ENCODE measurements at places on chromosomes 1 and 21. TPM values are rescaled to one million over a fixed set of nuclear protein-coding genes. Genes with fewer than 3 reads are reported as not detected.
A peak's percentile ranks its signal among the peaks of the same experiment; 100 is the strongest.

- DNase-seq, result peak; percentile 53
These were observed 242.6 kb upstream of the CXADR start for GRCh38 chr21:17270229-17270628.

- DNase-seq, result no peak
These were observed 37.3 kb upstream of the PIGV start for GRCh38 chr1:26750428-26750827.

DNA sequence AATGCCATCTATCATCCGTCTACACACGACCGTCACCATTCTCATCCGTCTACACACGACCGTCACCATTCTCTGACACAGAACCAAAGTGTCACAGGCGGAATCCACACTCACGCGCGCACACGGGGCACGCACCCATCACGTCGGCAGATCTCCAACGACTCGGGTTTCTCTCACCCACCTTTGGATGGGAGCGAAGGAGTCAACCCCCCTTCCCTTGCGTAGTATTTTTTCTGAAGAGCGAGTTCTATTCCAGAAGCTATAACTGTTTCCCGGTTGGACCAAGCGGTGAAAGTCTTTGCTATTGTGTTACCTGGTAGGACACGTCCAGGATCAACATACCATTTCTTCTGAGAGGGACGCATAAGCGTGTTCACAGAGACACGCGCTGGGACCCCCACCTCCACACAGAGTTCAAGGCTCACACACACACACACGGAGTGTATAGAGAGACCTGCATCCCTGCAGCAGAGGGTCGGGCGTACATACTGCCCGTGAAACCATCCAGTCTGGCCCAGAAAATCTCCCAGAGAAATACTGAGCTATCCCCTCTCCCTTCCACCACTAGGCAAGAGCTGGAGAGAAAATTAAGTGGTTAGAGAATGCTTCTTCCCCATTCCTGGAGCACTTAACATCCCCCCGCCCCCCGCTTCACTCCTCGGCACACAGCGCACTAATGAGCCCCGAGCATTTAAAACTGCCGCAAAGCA lies 741 bp downstream of the DUSP10 start:
- DNase-seq, result peak; percentile 47

- peak; percentile 70 for DNase-seq
These were observed 26.3 kb upstream of the EPB41 start for GRCh38 chr1:28887835-28888682.

GRCh38 chr1:212608959-212609700 lies 569 bp downstream of the ATF3 start:
- DNase-seq, result peak; percentile 69

- no peak for DNase-seq
These were observed 1.5 kb downstream of the GPX7 start for GRCh38 chr1:52603630-52604029.

DNA sequence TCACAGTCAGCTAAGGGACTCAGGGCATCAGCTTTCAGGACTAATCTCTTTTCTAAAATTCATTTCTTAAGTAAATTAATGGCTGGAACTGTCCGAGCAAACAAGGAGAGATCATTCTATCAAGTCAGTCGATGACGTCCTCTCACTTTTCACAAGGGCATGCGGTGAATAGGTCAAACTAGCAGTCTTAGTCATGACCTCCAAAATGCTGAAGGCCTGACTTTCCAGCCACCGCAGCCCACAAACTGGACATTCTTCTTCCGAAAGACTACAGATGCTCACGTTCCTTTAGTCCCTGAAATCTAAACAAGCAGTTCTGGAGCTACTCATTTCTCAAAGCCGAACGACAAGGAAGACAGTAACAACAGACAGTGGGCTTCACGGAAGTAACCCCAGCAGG lies 127.9 kb downstream of the TIAM1 start:
- DNase-seq, result no peak

- no peak for DNase-seq
These were observed 24.7 kb downstream of the SLC35A3 start for GRCh38 chr1:99994496-99994895.

DNA sequence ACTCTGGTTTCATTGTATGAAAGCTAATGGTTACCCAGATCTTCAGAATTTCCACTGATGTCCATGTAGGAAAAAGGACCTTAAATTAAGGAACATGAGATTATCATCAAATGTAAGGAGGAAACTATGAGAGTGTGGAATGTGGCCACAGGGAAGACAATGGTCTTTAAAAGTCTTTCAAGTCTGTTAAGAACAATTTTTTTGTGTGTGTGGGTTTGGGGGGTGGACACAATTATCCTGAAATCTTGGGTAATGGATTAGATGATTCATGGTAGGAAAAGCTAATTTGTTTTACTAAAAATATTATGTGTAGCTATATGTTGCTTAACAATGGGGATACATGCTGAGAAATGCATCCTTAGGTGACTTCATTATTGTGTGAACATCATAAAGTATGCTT lies 72.9 kb downstream of the PLA2G4A start:
- no peak for DNase-seq

DNA sequence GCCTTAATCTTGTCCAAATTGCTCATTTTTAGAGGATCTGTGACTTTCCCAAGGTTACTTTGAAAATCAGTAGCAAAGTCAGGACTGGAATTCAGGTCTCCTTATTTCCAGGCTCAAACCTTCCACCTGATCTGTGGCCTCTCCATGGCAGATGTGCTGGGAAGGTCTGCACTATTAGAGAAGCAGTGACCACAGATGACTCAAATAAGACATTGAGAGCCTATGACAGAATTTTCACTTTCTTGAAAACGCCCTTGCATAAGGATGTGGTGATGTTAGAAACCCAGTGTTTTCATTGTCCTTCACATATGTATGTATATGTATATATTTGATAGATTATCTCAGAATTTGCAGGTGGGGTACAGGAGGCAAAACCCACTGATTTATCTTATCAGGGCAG lies 45.3 kb downstream of the TTC39A start:
- no peak for DNase-seq

DNA sequence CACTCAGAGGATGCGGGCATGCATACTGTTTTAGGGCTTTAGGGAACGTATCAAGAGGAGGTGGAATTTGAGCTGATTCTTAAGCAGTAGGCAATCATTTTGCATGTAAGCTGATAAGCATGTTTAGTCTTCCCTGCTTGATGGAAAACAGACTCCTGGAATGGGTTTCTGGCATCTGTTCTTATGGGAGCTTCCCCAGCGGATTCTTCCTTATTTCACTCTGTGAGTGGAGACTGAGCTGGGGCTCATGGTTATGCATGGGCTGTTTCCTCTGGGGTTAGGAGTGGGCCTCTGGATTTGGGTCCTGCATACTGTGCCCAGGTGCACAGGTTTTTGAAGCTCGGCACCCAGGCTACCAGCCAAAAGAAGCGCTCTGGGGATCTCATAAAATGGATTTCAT lies 93.4 kb downstream of the DIRAS3 start:
- no peak for DNase-seq

DNA sequence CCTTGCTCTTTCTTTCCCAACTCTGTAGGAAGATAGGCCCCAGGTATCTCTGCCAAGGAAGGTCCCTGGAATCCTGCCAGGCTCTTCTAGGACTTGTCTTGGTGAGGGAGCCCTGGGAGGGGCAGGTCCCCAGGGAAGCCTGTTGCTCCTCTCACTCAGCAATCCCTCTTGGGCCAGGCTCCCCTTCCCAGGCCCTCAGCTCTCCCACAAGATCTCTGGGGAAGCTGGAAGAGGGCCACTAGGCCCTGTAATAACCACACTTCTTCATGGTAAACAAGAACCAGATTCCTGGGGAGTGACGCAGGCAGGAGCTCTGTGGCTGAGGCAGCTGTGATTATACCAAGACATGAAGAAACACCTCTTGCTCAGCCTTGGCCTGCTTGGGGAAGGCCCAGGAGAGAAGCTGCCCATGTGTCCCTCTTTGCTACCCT lies 9.9 kb upstream of the MAPKAPK2 start:
- DNase-seq, result no peak

GRCh38 chr1:156289857-156290256 lies 5.6 kb downstream of the GLMP start:
- DNase-seq, result no peak

DNA sequence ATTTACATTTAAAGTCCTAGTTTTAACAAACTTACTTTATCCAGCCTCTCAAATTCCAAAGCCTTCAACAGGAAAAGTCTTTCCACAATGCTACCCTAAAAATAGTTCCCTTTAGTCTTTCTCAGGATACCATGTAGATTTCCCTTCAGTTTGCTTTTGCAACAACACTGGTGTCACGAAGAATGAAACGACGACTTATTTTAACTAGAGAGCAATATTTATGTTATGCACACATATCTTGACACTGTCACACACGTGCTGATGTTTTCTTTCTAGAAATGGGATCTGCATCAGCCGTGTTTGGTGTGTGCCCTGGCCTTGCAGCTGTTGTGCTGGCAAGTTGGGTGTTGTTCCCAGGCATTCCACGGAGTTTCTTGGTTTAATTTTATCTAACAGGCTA lies 75.5 kb downstream of the SIPA1L2 start:
- no peak for DNase-seq

GRCh38 chr1:112358061-112358770 lies 37.8 kb upstream of the CTTNBP2NL start:
- DNase-seq, result no peak

GRCh38 chr1:16117369-16117768 lies 38.5 kb downstream of the EPHA2 start:
- no peak for DNase-seq

DNA sequence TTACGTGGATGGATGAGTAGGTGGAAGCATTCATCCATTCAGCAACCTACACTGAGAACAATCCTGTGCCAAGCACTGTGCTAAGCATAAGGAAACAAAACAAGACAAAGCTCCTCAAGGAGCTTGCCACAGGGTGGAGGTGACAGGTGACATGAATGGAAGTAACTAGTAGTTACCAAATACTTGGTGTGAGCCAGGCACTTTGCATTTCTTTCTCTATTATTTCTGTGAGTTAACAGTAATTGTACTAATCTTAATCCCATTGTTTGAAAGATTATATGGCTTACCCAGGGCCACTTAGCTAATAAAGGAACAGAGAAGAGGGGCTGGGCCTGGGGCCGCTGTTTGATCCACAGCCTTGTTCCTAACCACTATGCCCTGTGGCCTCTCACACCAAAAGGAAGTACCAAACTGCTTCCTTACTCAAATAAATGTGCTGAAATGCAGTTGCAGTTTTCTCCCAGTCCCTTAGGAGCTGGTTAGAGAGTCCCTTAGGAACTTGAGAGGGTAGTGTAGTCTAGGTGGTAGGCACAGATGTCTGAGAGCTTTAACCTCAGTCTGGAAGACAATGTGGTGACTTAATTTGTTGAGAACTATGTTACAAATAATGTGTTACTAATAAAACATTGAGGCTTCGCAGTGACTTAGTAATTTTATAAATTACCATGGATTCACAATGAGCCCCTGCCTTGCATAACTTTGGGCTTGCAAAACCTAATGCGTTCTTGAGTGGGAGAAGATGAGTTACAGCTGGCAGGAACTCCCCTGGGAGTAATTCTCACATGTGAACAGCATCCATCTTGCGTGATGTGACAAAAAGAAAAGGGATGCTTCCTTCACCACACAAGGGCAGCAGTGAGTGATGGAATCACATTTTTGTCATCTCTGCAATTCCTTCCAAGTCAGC lies 69.8 kb downstream of the MPZL1 start:
- DNase-seq, result no peak

DNA sequence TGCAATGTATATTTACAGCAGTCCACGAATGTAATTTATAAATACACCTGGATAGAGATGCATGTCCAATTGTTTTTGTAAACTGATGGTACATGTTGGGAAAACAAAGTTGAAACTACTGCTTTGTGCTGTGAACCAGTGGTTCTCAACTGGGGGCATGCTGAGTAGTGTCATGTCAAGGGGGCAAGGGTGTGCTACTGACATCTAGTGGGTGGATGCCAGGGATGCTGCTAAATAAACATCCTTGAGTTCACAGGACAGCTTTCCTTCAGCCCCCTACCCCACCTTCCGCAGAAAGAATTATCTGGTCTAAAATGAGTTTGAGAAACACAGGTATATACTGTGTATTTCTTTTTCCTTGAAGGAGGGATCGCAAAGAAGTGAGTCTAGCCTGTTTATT lies 95.9 kb downstream of the RASAL2 start:
- DNase-seq, result no peak

- DNase-seq, result no peak
These were observed 859 bp upstream of the ERMAP start for GRCh38 chr1:42815941-42816584.

DNA sequence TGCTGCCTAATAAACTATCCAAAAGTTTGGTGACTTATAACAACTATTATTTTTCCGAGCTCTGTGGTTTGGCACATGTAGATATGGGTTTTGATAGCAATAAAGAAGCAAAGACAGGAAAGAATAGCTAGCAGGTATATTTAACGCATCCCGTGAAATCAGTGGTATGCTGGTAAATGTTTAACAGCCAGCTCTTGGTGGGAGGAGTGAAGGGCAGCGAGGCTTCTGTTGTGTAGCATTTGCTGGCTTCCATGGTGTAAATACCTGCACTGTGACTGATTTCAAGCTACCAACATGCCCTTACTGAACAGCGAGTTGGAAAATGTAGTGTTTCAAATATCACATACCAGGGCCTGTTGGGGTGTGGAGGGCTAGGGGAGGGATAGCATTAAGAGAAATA lies 291.0 kb downstream of the PRDM2 start:
- DNase-seq, result no peak

Gene ZNF683
- not detected for total RNA-seq

Gene DDAH1
- 3.5 TPM for total RNA-seq

Gene PRKAA2
- total RNA-seq, result 77.2 TPM

Gene PIGV
- 5.5 TPM for total RNA-seq

Gene CFHR5
- not detected for total RNA-seq

Gene VAV3
- 1.6 TPM for total RNA-seq

Gene KRTAP13-2
- not detected for total RNA-seq

Gene RHEX
- total RNA-seq, result 0.86 TPM

Gene KRTAP19-3
- not detected for total RNA-seq

Gene GIPC2
- total RNA-seq, result 2.0 TPM

Gene LCE1F
- total RNA-seq, result not detected

Gene HTR1D
- not detected for total RNA-seq

Gene PTGFR
- 0.73 TPM for total RNA-seq

Gene AQP10
- 0.08 TPM for total RNA-seq

Gene PAPPA2
- total RNA-seq, result 0.32 TPM

All from Right ventricle myocardium superior (tissue), 1 donor.